AG09319 (cell line): ENCODE measurements at places on chromosomes 5 and 9.

DNA sequence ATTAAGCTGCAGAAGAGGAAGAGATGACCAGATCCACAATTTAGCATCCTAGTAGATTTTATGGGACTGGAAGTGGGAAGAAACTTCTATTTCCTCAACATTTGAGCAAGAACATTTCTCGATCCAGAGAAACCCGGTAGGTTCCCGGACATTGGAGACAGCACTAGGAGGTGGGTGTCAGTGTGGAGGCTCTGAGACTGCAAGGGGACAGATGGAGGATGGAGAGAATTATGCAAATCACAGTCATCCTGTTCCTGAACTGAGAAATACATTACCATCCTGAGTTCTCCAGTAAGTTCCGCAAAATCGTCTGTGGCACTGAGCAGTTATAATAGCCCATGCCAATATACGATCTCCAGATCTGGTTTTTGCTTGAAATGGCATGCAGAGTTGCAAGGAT is 25.6 kb downstream of the GLDC start:
- no peak for DNase-seq

DNA sequence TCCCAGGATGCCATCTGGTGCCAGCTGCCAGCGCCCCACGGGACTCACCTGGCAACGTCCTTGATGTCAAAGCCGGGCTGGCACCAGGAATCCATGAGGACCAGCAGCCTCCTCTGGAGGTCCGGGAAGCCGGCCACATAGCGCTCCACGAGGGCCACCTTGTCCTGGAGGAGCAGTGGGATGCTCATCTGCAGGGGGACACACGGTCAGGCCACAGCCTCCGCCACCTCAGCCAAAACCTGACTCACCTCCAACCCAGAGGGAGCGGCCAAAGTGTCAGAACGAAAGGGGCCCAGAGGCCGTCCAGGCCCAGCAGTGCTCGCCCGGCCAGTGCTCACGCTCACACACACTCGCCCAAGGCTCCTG is 56.5 kb downstream of the EXD3 start:
- DNase-seq, result no peak

DNA sequence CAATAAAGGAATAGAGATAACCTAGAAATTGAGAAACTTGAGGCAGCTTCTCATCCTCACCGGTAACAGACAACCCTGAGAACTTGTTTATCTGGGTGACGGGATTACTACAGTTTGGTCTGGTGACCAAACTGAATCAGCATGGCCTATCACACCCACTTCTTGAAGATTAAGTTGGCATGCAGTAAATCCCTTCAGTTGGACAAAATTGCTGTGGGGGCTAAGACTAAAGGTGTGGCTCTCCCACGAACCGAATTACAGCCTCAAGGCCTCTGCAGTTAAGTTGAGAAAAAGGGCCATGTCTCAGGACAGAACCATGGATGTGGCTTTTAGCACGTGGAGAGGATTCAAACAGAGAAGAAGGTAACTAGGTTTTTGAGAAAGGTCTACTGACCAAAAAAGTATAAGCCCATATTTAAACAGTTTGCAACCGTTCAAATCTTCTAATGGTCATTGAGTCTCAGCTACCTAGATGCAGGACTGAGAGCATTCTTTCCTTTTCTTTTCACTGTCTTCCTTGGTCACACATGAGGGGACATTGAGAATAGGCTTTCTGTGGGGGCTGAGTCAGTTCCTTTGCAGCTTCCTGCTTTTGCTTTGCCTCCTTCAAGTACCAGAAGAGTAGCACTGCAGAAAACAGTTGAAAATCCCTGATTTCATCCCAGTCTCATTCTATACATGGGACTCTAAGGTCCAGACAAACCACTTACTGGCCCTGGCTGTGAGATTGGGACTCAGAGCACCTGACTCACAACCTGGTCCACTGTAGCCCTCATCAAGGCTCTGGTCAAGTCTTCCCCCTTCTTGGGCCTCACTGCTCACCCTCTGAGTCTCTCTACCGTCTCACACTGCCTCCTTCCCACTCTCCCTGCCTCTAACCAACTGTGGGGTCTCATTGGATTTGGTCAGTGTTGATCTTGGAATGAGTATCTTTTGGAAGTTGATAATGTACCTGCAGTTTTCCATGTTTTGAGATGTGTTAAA is 30.9 kb downstream of the PDE6A start:
- no peak for DNase-seq

- peak; percentile 61 for DNase-seq
Observed at GRCh38 chr9:120366644-120367019, 213.3 kb downstream of the CDK5RAP2 start.
